ENCODE measurements at places on chromosomes 1 and 21.

GRCh38 chr1:176628775-176629174 lies 165.8 kb downstream of the PAPPA2 start:
- DNase-seq, result no peak

DNA sequence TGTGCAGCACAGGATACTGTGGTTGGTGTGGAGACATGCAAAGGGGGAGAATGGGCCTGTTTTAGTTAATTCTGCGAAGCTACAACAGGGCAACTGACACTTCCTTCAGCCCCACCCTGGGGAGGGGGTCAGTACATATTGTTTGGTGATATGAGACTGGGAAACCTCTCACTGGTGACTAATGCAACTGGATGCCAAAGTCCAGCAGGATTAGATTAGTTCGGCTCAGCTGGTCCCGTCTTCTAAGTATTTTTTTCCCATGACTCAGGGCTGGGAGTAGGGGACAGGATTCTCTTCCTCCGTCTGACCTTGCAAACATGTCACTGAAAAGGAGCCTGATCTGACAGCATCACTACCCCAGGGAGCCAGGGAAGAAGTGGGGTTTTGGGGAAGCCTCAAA lies 43.0 kb downstream of the PLXNA2 start:
- DNase-seq, result no peak

- DNase-seq, result no peak
These were observed 4.8 kb downstream of the RIPK4 start for GRCh38 chr21:41761934-41762635.

DNA sequence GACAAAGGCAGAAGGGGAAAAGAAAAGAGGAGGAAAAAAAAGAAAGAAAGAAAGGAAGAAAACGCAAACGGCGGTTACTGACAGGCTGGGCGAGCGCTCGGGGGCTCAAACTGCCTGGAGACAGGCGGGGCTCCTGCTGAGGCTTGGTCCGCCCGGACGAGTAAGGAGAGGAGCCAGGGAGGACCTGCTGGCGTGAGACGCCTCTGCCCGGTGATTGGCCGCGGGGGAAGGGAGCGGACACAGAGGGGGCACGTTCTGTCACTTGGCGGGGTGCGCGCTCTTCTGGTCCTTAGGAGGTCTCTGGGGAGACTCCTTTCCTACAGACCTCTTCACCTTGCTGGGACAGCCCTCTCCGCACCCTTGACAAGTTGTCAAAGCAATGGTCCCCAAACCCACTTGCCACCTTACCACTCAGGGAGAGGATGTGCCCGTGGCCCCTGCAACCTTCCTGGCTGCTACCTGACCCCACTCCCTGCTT lies 791 bp upstream of the PIK3R3 start:
- no peak for DNase-seq

DNA sequence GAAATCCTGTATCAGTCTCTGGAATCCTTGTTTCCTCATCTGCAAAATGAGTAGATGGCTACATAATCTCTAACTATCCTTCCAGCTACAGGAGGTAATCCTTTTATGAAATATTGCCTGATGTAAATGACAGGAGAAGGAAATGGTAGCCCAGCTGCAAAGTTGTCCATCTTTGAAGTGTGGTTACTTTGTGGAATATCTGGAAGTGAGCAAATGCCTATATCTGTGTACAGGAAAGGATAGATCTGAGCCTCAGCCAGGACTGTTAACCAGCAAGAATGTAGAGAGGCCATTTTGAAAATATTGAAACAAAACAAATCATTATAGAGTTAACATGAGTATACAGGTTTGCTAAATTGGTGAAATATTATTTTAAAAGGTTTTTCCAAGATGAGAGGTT lies 74.8 kb upstream of the BMP8A start:
- no peak for DNase-seq

GRCh38 chr1:54979327-54979891 lies 1.0 kb upstream of the TMEM61 start:
- DNase-seq, result no peak

DNA sequence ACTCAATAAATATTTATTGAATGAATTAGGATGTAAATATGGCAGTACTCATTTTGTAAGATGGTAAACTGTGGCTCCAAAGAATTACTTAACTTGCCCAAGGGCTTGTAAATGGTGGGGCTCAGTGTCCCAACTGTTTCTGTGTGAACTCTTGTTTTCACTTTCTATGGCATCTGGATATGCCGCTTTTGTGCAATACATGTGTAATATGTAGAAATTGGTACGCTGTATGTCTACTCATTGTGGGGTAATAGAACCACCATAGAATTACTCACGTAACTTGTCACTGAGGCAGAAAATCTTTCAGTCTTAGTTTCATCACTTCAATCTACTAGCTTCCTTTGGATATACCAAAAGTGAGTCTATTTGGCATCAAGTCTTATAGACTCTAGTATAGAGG lies 977 bp downstream of the PRPF3 start:
- no peak for DNase-seq

- no peak for DNase-seq
These were observed 6.7 kb downstream of the ADIPOR1 start for GRCh38 chr1:202951437-202951836.

GRCh38 chr1:225526878-225527277 lies 99.0 kb upstream of the LBR start:
- no peak for DNase-seq

DNA sequence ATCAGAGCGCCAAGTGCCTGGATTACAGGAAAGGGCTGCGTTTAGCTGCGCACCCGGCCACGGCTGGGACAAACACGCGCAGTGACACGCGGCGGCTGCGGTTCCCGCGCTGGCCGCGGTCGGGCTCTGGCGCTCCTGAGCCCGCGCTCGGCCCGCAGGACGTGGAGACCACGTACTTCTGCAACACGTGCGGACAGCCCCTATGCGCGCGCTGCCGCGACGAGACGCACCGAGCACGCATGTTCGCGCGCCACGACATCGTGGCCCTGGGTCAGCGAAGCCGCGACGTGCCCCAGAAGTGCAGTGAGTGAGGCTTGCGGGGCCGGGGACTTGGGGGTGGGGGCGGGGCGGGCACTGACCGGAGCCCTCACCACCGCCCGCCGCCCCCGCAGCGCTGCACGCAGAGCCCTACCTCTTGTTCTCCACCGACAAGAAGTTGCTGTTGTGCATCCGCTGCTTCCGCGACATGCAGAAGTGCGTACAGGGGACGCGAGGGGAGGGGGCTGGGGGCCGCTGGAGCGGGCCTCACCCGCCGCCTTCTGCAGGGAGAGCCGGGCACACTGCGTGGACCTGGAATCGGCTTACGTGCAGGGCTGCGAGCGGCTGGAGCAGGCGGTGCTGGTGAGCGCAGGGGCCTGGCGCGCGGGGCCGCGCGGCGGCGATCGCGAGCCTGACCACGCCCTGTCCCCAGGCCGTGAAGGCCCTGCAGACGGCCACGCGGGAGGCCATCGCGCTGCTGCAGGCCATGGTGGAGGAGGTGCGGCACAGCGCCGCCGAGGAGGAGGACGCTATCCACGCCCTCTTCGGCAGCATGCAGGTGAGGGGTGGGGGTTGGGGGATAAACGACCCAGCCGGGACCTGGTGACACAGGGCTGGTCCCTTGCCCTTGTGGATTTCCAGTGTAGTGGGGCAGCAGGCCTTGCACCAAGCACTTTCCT lies 3.1 kb downstream of the RNF207 start:
- DNase-seq, result no peak

DNA sequence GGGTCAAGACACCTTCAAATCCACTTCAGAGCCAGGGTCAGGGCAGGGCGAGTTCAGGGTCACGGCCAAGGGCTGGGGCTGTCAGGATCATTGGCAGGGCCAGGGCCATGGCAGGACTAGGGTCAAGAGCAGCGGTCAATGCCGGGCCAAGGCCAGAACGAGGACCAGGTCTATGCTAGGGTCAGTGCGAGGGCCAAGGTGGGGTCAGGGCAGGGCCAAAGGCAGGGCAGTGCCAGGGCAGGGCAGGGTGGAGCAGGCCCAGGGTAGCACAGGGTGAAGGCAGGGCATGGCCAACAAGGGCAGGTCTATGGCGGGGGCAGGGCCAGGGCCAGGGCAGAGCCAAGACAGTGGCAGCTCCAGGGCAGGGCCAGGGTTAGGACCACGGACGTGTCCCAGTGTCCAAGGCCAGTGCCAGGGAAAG lies 154.0 kb downstream of the LIPI start:
- DNase-seq, result no peak

DNA sequence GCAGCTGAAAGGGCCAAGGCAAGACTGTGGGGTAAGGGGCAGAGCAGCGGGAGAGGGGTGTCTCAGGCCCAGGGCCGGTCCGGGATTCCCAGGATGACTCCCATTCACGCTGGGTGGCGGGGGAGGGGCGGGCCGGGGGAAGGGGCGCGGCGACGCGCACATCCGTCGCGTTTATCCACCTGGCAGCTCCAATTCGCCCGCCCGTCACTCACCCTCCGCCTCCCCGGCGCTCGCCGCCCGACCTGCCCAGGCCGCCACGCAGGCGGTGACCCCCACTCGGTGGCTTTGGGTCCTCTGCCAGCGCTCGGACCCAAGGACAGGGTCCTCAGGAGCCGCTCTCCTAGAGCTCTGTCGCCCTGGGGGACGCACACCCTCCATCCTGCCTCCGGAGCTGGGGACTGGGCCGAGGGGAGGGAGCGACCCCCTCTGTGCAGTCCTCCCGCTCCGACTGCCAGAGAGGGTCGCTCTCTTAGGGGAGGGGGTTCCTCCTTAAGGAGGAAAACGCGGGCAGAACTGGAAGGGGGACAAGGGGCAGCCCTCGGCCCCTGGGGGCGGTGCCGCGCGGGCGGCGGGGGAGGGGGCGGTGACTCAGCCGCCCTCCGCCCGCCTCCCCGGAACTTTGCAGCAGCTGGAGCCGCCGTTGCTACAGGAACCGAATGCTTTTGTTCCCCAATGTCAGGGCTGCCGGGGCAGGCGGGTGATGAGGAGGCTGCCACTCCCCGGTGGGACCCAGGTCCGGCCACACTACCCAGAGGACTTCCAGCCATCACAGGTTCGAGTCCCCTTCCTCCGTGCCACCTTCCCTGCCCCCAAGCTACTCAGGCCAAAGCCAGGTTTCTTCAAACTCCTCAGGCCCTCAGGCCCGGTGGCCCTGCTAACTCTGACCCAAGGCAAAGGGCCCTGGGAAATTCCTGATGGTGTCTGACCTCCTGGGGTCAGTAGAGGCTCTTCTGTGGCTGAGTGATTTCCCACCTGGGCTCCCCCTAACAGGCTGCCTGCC lies 3.4 kb downstream of the ADGRB2 start:
- peak; percentile 76 for DNase-seq

DNA sequence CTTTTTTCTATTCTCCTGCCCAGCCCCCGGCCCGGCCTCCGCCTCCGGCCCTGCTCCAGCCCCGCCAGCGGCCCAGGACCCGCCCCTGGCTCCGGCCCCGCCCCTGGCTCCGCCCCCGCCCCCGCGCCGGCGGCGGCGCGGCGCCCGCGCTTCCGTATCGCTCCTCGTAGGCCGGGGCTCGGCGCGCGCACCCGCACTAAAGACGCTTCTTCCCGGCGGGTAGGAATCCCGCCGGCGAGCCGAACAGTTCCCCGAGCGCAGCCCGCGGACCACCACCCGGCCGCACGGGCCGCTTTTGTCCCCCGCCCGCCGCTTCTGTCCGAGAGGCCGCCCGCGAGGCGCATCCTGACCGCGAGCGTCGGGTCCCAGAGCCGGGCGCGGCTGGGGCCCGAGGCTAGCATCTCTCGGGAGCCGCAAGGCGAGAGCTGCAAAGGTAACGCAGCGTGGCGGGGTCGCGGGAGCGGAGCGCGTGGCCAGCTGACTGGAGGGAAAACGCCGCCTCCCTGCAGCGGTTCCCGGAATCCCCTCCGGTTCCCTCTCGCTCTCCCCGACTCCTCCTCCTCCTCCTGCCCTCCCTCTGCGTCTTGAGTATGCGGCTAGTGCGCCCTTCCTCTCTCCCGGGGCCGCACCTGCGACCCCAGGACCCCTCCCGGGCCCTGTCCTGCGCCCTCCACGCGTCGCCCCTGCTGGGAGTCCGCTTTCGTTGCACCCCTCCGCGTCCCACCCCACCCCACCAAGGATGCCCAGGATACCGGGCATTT lies at the start of gene IFNAR2:
IFNAR2 (plus strand) TSS at position 155 of the 761 bp plus-strand sequence. CDS start 11,985 bp downstream, outside the sequence.
- DNase-seq, result peak; percentile 65

DNA sequence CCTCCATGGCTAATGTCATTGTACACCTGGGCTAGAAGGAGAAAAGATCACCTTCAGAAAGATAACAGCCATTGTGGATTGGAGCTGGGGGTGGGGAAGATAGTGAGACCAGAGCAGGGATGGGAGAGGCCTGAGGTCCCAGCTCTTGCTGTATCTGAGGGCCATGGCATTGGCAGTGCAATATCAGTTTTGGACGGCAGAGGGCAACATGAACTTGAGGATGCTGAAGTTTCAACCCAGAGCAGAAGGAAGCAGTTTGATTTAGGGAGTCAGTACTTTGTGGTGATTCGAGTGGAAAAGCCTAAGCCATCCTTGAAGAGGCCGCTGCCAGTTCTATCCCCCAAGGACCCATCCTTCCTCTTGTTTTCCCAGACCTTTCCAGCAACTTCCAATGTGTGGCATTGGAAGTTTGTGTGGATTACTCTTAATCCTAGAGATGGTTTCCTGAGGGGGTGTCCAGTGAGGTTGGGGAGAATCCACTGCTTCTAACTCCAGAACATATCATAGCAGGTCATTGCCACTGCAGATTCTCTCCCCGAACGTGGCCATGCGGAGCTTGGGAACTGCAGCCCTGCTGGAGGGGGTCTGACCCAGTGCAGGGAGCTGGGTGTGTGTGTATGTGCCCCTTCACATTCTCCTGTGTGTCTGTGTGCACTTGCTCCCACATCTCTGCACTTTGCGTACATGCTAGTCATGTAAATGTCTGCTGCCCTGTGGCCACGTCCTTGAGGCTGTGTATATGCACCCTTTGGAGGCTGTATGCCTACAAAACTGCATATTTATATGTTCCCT lies 24.1 kb downstream of the SLC26A9 start:
- peak; percentile 63 for DNase-seq

GRCh38 chr1:241356187-241356518 lies 852 bp downstream of the RGS7 start:
- no peak for DNase-seq

DNA sequence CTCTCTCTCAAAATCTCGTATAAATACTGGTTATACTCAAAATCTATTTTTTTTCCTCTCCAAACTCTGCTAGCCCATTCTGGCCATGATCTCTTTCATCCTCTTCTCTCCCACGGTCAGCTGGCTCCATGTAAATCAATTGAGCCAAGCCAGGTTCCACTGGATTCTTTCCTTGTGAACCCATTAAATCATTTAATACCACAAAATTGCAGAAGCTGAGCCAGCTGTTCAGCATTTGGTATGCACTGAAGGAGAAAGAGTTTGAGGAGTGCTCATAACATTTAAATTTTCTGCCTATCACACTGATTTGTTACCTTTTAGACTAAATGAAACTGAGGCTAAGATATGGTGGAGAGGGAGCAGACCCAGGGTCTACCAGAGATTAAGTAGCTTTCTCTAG lies 29.1 kb upstream of the TADA1 start:
- no peak for DNase-seq

DNA sequence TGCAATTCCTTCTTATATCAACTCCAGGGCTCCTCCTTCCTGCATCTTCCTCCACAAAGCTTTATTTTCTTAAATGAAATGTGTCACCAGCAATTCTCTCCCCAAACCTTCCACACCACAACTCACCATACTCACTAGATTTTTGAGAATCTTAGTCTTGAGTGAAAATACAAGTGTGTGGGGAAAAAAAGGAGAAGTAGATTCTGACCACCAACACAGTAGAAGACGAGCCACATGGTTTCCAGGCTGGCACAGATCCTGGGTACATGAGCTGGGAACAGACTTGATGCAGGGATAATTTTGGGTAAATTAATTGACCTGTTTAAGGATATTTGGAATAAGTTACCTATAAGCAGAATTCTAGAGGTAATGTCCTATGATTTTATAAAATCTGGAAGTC lies 72.8 kb upstream of the KCNJ15 start:
- DNase-seq, result no peak

GRCh38 chr1:204042516-204042915 lies 30.4 kb upstream of the SOX13 start:
- no peak for DNase-seq

- no peak for DNase-seq
These were observed 9.4 kb upstream of the SAMD13 start for GRCh38 chr1:84291882-84292655.

Measured in CD4-positive, alpha-beta T cell treated with Interleukin-15 for 4 hours (primary cell).